Neural crest cell (in vitro differentiated cells): ENCODE measurements at places on chromosomes 4 and X. TPM values are rescaled to one million over a fixed set of nuclear protein-coding genes. Genes with fewer than 3 reads are reported as not detected.

The CD38 gene
- 0.05 and 0.11 TPM in 2 replicates for total RNA-seq

The GPR34 gene
- total RNA-seq, result not detected in 2 replicates

The SSX1 gene
- not detected in 2 replicates for total RNA-seq

The KLHL34 gene
- not detected in 2 replicates for total RNA-seq

The RAB33A gene
- 16.7 and 18.5 TPM in 2 replicates for total RNA-seq

The FGF13 gene
- total RNA-seq, result 81.1 and 85.5 TPM in 2 replicates

The PABPC1L2B gene
- 0.14 TPM in 1 of 2 replicates, not detected in the other for total RNA-seq

The GPRIN3 gene
- 0.70 and 0.71 TPM in 2 replicates for total RNA-seq

The PPEF1 gene
- 0.26 and 0.52 TPM in 2 replicates for total RNA-seq

The ZNF185 gene
- 2.3 and 2.6 TPM in 2 replicates for total RNA-seq

The GABRG1 gene
- not detected in 2 replicates for total RNA-seq

GRCh38 chrX:16804923-16805464 is 18.7 kb downstream of the TXLNG start:
- DNase-seq, result no peak

GRCh38 chr4:170274616-170275015 is 184.9 kb upstream of the AADAT start:
- DNase-seq, result no peak

DNA sequence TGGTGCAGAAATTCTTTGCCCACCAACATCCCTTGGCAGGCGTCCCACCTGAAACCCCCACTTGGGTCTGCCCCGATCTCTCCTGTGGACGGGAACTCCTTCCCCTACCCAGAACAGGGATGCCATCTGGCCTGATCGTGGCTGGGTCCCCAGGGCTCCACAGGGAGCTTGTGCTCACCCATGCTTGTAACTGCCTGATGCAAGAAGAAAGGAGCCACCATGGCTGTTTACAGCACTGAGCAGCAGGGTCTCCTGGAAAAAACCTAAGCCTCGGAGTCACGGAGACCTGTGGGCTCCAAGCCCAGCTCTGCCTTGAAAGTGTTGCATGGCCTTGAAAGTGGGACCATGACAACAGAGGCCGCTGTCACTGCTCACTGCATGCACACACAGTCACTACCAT is 101.5 kb upstream of the AFAP1 start:
- DNase-seq, result no peak

- DNase-seq, result no peak
Measured at GRCh38 chr4:37165844-37166243, 78.7 kb upstream of the NWD2 start.

- DNase-seq, result no peak
Measured at GRCh38 chr4:140253556-140254027, 99.6 kb upstream of the MAML3 start.

DNA sequence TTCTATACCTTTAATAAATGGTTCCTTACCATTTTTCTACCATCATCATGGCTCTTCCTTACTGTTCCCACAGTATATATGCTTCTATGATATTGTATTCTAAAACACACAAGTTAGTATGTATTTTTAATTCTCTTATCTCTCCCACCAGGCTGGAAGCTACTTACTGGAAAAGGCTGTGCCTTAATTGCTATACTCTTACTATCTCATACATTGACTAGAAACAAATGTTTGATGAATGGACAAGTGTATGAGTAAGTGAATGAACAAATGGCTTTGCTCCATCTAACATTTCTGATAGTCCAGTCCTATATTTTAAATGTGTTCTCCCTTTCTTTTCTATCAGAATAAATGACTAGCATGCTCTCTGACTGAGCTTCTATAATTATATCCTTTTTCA is 320.8 kb upstream of the RASGEF1B start:
- no peak for DNase-seq

DNA sequence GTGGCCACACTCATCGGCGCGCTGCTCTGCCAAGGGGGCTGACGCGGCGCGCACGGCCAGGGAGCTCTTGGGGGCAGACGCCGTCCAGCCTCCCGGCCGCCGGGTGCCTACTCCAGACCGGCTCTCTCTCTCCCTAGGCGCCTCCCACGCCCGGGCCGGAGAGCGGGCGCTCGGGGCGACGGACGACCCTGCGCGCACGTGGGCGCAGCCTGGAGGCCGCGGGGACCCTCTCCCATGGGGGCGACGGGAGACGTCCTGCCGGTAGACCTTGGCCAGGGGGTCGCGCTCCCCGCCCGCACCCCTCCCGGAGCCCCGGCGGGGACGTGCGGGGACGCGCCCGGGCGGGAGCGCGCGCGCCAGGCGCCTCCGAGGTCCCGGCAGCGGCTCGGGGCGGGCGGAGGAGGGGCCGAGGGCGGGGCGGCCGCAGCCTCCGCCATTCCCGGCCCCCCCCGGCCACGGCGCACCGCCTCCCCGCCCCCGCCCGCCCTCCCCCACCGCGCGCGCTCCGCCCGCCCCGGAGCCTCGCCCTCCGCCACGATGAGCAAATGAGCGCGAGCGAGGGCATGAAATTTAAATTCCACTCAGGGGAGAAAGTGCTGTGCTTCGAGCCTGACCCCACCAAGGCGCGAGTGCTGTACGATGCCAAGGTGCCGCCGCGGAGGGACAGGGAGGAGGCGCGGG is at the start of gene MSL3:
Gene MSL3 (plus strand): TSS at position 519 of the 681 bp plus-strand sequence. CDS start 27 bp downstream, at position 546.
- DNase-seq, result peak; percentile 39

DNA sequence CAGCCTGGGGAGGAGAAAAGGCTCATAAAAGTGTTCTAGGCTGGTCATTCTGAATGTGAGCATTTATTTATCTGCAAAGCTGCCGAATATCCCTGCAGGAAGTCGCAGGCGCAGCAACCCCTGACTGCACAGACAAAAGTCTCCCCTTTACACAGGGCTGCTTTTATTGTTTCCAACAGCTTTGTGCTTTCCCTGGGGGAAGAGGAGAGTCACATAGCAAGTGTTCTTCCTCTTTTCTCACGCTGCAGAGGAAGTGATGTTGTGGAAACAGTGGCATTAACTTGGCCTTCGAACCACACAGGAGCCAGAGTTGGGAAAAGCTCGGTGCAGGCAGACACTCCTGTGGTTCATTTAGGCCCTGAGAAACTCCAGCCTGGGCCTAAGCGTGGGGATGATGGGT is 81.5 kb upstream of the BCOR start:
- no peak for DNase-seq

DNA sequence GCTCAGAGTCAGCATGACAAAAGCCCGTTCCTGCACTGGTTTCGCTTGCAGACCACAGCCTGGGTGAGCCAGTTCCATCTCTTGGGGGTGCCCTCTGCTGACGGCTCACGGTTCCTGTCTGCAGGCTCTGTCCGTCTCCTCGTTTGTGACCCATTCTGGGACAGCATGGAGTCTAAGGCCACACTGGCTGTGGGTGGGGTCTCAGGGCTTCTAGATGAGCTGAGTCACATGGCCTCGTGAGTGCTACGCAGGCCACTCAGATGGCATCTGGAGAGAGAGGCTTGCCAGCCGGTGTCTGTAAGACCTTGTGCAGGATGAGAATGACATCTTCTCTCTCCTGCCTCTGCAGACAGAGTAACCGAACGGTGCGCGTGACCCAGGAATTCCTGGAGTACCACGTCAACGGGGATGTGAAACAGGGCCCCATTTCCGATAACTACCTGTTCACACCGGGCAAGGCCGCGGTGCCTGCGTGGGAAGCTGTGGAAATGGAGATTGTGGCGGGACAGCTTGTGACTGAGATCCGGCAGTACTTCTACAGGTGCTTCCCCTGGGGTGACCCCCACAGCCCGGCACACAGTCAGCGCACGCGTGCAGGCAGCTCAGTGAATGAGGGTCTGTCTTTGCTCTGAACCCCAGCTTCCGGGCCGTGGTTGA is 31.6 kb upstream of the MRFAP1 start:
- no peak for DNase-seq

GRCh38 chrX:75546724-75547511 is 24.1 kb upstream of the ZDHHC15 start:
- no peak for DNase-seq

- DNase-seq, result no peak
Measured at GRCh38 chr4:180827232-180828009, 1415.8 kb upstream of the TENM3 start.

GRCh38 chrX:52271206-52271605 is 86.5 kb downstream of the MAGED4 start:
- DNase-seq, result no peak

DNA sequence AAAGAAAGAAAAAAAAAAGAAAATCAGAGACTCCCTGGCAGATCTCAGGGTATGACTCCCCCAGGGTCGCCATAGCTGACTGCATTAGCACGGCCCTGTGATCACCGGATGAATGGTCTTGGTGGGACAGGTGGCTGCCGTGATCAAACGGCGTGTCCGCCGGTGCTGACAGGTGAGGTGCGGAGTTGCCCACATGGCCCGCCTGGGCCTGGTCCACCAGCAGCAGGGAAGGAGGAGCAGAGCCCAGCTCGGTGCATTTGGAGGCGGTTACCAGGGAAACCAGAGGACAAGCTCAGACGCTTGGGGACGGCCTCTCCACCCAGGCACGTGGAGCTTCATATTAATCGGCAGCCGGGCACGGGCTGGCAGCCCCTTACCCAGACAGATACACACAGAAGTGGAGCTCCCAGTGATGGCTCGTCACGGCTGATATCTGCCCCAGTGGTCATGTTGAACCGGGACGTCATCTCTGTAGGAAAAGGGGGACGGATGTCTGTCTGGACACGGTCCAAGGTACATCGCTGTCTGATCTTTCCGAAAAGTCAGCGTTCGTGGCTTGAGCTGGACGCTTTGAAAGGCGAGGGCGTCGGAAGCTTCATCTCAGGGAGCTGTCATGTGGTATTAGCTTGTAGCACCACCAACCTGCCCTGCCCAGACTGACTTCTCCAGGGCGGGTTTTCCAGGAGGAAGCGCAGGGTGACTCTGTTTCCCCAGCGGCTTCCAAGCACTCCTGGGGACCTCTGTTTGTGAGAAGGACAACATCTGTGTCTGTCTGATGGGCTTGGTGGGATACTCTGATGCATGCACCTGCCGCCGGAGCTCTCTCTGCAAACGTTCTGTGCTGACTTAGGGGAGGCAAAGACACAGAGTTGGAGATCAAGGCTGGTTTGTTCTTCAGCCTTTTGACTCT is 180.7 kb downstream of the CRLF2 start:
- DNase-seq, result no peak

GRCh38 chr4:17103231-17103630 is 204.8 kb upstream of the LDB2 start:
- no peak for DNase-seq

GRCh38 chr4:8909548-8909947 is 37.9 kb upstream of the HMX1 start:
- no peak for DNase-seq

DNA sequence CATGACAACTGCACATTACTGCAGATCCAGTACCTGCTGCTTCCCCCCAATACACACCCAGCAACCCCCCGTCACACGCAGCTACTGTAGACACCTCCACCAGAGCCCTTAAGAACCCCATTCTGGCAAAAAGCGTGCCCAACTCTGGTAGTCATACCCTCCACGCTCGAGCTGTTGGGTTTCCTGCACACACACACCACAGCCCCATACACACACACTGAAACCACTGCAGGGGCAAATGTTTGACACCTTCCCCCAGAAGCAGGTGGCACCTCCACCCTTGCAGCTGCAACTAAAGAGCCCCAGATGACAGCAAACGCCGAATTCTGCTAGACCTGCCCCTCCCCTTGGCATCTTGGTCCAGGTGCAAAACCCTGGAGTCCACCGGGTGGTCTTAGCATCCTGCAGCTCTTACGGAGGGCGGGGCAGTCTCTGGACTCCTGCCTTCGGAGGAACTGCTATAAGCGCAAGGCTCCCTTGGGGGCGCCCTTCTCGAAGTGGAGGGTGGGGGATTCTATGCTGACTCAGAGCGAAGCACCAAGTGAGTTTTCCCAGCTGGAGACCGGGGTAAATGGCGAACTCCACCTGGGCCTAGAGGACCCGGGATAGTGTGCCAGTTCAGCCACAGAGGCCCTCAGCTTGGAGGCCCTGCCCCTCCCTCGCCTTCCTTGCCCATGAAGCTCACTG is 1.5 kb downstream of the FRMPD3 start:
- DNase-seq, result peak; percentile 25

GRCh38 chr4:1898007-1898406 is 26.8 kb downstream of the NSD2 start:
- DNase-seq, result no peak

DNA sequence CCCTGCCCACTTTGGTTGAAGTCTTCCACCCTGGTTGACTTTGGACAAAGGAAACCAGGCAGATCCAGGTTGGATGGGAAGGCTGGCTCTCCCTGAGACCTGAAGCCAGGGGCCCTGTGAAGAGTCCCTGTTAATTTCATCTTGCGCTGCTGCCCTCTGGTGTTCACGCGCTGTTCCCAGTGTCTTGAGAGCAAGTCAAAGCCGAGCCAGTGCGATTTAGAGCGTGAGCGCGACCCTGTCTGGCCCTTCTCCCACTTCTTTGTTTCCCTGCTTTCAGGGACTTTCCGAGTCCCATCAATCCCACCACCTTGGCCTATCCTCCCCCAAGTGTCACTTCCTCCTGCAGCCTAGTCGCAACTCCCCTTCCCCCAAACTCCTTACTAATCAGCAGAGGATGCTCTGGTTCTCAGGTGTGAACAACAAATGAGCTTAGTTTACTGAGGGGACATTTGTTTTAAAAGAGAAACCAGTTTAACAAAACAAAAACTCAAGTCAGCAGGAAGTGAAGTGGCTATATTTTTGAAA is 25.8 kb upstream of the CHRNA9 start:
- DNase-seq, result peak; percentile 92

DNA sequence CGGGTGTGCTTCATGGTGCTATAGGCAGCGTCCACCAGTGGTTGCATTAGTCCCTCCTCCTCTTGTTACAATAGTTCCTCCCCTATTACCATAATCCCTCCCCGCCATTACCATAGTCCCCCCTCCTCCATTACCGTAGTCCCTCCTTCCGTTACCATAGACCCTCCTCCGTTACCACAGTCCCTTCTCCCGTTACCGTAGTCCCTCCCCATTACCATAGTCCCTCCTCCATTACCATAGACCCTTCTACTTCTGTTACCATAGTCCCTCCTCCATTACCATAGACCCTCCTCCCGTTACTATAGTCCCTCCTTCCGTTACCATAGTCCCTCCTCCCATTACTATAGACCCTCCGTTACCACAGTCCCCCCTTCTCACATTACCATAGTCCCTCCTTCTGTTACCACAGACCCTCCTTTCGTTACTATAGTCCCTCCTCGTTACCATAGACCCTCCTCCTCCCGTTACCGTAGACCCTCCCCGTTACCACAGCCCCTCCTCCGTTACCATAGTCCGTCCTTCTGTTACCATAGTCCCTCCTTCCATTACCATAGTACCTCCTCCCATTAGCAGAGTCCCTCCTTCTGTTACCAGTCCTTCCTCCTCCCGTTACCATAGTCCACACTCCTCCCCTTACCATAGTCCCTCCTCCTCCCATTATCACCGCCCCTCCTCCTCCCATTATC is 129.6 kb downstream of the DHRSX start:
- no peak for DNase-seq

DNA sequence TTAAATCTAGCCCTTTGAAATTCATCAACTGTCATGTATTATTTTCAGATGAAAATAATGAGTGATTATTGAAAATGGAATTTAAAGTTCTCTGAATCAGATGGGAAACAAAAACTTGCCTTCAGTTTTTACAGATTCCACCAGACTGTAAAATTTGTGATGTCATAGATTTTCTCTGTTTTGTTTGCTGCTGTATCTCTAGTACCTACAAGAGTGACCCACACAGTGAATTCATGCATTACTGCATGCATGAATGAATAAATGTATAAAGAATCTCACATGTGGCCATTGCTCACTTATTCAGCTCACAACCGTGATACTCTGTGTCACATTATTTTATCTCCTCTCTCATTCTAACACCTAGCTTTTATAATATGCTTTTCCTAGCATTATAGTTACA is 532.2 kb upstream of the AGA start:
- DNase-seq, result no peak

- DNase-seq, result no peak
Measured at GRCh38 chr4:13355111-13355880, 128.8 kb downstream of the RAB28 start.

- peak; percentile 66 for DNase-seq
Measured at GRCh38 chr4:88456670-88457306, at the start of gene HERC5. Gene HERC5, plus strand, starts transcription at chr4:88457119. Its CDS starts 151 bp downstream, at chr4:88457270.
